ENCODE measurements at places on chromosomes 16 and 17.

GRCh38 chr16:50252082-50252611 is 14.2 kb upstream of the ADCY7 start:
- DNase-seq, result no peak

DNA sequence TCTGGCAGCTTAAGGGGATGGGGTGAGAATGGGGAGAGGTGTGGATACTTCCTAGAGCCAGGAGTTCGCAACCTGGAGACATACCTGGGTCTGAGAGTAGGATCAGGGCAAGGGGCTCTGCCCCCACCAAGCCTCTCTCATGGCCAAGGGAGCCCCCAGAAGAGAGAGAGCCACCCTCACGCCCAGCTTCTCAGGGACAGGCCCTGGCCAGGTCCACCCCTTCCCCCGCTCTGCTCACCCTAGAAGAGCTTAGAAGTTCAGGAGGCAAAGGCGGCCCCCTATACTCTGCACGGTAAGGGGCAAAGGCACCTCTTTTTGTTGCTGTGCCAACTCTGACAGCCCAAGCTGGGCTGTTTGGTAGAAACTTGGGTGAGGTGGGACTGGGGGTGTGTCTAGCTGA is 69.3 kb upstream of the TMEM97 start:
- DNase-seq, result no peak

GRCh38 chr17:5563456-5563855 is 20.9 kb downstream of the NLRP1 start:
- no peak for DNase-seq

- no peak for DNase-seq
Observed at GRCh38 chr16:46970089-46970488, 3.4 kb downstream of the DNAJA2 start.

- no peak for DNase-seq
Observed at GRCh38 chr17:5110816-5111215, 862 bp downstream of the ZNF232 start.

DNA sequence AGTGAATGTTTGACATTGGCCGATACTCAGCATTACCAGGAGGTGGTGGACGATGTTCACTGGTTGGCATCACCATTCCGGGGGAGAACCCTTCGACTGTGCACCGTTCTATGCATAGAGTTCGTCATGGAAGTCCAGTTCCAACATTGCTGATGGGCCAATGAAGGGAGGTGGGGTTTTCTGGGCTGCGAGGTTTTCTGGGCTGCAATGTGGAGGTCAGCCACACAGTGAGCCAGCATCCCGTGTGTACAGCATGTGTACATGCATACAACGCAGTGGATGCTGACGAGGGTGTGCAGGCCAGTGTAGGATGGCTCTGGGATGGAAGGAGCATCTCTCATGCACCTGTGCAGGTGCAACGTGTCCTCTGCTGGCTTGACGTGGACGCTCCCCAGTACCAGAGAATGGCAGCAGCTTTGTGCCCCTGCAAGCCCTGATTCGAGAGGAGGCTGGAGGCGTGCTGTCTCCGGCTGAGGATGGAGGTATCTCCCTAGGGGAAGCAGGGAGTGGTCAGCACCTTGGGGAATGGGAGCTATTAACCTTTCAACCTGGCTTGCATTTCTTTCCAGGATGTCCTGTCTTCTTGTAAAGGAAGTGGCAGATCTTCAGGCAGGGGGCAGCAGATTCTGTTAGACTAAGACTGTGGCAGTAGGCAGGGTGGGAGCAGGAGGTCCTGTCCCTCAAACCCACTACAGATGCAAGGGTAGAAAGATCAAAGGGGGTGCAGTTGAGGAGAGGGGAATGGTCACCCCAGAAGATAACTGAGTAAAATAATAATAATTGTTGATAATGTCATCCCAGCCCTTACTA is 98.2 kb downstream of the CYLD start:
- no peak for DNase-seq

DNA sequence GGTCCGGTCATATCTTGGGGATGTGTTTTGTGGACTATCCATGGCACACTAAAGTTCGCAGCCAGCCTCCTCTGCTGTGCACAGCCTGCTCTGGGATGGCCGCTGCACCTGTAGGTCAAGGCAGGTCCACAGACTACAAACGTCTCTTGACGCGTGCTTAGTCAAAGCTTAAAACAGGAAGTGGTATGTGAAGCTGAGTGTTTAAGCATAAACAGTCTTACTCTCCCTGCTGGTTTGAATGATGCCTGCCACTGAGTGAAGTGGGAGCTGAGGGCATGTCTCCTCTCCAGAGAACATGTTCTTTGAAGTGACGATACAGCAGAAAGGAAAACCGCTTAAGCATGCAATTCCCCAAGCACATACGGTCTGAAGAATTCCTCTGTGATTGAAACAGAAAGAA is 365.6 kb downstream of the SLC39A11 start:
- DNase-seq, result no peak

DNA sequence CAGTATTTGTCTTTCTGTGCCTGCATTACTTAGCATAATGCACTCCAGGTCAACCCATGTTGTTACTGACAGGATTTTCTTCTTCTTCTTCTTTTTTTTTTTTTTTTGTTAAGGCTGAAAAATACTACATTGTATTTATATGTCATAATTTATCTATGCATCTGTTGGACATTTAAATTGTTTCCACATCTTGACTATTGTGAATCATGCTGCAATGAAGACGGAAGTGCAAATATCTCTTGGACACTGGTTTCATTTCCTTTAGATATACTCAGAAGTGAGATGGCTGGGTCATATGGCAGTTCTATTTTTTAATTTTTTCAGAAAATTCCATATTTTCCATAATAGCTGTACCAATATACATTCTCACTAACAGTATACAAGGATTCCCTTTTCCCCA is 272.7 kb upstream of the PMFBP1 start:
- no peak for DNase-seq

DNA sequence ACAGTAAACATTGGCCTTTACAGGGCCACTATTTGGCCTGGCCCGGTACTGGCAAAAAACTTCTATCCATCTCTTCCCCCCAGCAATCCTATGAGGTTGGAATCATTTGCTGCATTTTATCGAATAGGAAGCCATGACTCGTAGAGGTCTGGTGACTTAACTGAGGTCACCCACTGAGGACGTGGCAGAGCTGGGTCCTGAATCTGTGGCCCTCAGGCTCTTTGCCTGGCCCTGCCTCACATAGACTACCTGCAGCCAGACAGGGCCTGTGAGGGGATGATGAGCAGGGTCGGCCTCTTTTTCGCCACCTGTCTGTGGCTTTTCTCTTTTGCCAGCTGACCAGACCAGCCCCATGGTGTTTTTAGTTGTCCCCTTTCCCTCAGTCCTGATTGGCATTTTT is 1.9 kb downstream of the PPP4C start:
- no peak for DNase-seq

DNA sequence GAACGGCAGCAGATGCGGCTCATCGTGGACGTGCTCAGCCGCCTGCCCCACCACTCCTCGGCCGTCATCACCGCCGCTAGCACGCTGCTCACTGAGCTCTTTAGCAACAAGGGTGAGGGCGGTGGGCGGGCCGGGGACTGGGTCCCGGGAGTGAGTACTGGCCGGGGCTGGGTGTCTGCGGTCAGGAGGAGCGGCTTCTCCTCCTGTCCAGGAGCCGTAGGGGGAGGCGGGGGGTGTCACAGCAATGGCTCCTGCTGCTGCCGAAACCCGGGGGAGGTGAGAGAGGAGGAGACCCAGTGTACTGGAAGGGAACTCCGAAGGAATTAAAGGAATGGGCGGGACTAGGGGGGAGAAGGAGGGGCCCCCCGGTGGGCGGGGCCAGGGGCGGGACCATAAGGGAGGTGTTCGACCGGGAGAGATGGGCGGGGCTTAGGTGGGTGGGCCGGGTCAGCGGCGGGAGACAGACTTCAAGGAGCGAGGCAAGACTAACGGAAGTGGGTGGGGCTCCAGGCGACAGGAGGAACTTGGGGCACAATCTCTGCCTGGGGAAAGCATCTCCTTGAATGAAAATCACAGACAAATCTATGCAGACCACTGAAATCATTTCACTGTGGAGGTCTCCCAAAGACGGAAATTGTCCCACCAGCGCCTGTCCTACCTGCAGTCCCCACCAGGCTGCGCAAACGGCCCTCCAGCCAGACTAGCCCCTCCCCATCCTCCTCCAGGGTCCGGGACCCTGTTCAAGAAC is 2.4 kb downstream of the NAGS start:
- DNase-seq, result peak; percentile 86

DNA sequence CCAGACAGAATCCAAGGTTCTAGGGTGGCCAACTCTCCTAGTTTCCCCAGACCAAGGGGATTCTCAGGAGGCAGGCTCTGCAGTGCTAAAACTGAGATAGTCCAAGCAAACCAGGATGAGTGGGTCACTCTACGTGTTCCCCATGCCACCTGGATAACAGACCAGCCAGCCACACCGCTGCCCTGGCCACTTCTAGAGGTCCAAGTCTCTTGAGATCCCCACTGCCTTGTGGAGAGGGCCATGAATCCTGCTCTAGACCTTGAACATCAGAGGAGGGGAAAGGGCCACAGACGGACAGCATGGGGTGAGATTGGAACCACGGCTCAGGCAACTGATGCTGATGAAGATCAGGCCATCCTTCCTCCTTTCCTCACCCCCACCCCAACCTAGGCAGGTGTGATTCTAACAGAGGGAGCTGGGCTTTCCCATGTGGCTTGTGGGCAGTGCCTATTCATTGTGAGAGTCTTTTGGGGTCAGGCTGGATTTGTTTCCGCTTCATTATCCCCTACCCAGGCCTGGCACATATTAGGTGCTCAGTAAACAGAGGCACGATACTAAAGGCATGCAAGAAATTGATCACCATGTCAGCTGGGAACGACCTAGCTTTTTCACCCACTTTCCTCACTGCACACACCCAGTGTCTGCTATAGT is 16.8 kb upstream of the TVP23A start:
- DNase-seq, result no peak

- no peak for DNase-seq
Observed at GRCh38 chr16:12729448-12729847, 74.2 kb downstream of the CPPED1 start.

DNA sequence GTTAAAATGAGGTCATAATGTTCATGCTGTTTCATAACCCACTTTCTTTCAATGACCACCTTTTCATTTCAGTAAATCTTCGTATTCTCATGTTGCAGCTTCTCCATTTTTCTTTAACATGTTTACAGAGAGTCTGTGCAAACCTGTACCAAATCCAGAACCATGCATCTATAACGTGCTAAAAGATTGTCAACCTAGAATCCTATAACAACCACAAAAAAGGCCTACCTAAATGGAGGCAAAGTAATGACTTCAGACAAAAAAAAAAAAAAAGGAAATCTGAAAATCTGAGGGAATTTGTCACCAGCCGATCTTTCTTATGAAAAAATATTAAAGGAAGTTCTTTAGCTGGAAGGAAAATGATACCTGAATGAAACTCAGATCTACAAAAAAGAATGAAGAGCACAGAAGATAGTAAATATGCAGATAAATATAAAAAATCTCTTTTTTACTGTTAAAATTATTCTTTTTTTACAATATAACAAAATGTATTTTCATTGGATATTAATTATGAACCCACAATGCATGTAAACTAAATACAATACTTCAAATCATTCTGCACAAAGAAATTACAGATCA is 1.4 kb upstream of the SLFN11 start:
- DNase-seq, result no peak

GRCh38 chr16:89613231-89613953 is at the start of gene DPEP1:
DPEP1 (plus strand) TSS chr16:89613642; CDS start chr16:89630411, 16,769 bp downstream.
- DNase-seq, result no peak

GRCh38 chr17:52213451-52213850 is 54.9 kb upstream of the CA10 start:
- DNase-seq, result no peak

GRCh38 chr17:67051837-67052236 is 7.5 kb downstream of the CACNG1 start:
- no peak for DNase-seq

DNA sequence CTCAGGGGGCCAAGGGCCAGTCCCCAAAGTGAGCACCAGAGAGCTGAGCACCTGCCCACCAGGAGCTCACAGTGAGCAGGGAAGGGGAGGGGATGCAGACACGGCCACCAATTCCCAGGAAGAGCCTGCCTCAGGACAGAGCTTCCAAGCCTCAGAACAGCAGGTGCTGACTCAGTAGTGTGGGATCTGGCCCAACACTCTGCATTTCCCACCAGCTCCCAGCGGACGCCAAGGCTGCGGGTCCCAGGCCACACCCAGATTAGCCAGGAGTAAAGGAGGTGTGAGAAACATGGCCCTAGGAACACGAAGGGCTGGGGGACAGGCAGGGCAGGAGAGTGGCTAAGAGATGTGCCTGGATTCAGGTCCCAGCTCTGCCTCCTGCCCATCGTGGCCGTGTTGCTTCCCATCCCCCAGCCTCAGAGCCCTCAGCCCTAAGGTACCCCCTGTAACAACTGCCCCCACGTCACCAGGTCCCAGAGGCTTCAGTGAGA is 28.4 kb upstream of the EIF1 start:
- DNase-seq, result no peak

DNA sequence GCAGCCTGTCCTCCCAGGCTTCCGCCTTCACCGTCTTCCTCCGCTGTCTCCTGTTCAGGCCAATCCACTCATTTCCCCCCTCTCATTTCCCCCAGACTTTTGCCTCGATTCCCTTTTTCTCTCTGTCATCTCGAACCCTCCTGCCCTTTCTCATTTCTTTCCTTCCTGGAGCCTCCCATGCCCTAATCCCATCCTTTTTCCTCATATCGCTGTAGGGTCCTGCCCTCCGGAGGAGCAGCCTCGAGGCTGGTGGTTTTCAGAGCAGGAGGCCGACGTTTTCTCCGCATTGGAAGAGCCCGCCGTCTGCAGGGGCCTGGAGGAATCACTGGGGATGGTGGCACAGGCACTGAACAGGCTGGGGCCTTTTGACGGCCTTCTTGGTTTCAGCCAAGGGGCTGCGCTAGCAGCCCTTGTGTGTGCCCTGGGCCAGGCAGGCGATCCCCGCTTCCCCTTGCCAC is 597 bp downstream of the OVCA2 start:
- no peak for DNase-seq

- no peak for DNase-seq
Observed at GRCh38 chr16:21625026-21625425, 25.6 kb downstream of the METTL9 start.

GRCh38 chr16:23608194-23608593 is 12.1 kb upstream of the NDUFAB1 start:
- no peak for DNase-seq

- DNase-seq, result no peak
Observed at GRCh38 chr16:89237733-89238132, 20.2 kb downstream of the ZNF778 start.

GRCh38 chr16:3712861-3713372 is 4.4 kb downstream of the TRAP1 start:
- DNase-seq, result no peak

- no peak for DNase-seq
Observed at GRCh38 chr17:65677932-65678331, 116.5 kb upstream of the AXIN2 start.

- DNase-seq, result no peak
Observed at GRCh38 chr16:86244936-86245335, 265.4 kb upstream of the FOXF1 start.

- no peak for DNase-seq
Observed at GRCh38 chr17:78883089-78883532, 19.9 kb downstream of the CEP295NL start.

- DNase-seq, result no peak
Observed at GRCh38 chr16:4325253-4325758, 9.4 kb downstream of the GLIS2 start.

GRCh38 chr17:35726953-35727460 is 4.4 kb upstream of the RASL10B start:
- no peak for DNase-seq

Data from esophagus squamous epithelium (tissue), 5 donors.